ENCODE measurements at places on chromosomes 4 and X.
A peak's percentile ranks its signal among the peaks of the same experiment; 100 is the strongest.

- no peak for DNase-seq
Measured at GRCh38 chr4:6516281-6516680, 43.9 kb upstream of the PPP2R2C start.

DNA sequence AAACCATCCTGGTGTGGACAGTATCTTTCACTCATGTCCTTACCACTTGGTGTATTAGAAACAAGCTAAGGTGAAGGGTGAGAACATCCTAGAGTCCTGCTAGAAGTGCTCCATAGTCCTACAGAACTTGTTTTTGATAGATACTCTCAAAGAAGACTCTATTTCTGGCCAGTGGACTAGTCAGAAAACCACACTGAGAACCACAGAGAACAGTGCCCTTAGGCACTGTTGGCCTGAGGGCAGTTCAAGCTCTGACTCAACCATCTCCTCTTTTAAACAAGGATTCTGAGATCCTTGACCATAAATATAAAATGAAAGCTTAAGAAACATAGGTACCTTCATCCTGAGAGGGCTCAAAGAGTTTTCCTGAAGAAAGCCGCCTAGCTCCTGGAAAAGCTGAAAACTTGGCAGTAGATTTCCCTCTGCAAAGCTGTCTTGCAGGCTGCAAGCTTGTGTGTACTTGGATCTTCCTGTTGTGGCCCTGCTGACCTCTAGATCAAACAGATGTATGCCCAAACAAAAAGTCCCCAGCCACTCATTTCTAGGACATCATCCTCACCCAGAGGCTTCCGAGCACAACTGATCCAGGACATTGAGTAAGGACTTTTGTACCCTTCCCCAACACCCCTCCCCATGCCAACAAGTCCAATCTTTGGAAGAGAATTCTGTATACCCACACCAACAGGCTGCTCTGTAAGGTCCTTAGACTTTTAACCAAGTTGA, 111.6 kb upstream of the CXCL13 start:
- no peak for DNase-seq

DNA sequence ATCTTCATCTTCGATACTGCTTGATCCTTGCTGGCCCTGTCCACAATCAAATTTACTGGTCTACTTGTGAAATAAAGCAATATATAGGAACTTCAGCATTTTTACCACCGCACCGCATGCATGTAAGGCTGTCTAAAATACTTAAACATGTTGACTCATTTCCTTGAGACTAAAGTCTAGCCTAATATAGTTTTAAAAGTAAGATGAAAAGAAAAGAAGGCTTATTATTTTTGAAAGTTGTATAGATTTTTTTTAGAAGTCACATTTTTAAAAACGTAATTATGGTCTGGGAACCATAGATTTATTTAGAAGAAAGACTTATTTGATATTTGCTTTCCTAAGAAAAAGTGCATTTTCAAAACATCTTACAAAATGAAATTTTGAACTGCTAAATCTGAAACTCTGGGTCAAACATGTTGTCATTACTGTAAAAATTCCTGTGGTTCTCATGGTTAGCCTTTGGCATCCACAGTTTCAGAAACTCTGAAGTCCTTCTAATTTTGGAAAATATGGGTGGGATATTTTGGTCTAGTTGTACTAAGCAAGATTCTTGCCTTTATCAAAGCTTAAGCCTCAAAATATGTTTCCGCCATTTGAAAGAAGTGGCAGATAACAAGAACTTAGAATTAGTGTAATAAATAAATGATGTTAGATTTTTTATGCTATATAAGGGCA, 423.5 kb upstream of the CTSO start:
- DNase-seq: no peak

DNA sequence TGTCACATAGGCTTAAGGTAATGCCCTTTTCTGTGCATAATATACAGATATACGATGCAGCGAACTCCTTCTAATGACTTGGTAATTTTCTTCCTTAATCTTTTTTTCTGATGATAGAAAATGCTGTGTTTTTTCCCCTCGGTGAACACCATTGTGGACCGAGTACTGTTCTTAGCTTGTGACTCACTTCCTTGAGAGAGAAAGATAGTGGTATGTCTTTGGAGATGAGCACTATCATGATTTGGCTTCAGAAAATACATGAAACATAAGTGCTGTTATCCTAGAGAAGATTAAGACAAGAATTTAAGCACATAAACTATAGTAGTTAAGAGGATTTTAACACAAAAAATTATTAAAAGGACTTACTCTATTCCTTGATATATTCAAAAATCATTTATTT, 63.9 kb downstream of the RS1 start:
- DNase-seq: no peak

GRCh38 chr4:184959786-184960185, 58.5 kb upstream of the HELT start:
- no peak for DNase-seq

DNA sequence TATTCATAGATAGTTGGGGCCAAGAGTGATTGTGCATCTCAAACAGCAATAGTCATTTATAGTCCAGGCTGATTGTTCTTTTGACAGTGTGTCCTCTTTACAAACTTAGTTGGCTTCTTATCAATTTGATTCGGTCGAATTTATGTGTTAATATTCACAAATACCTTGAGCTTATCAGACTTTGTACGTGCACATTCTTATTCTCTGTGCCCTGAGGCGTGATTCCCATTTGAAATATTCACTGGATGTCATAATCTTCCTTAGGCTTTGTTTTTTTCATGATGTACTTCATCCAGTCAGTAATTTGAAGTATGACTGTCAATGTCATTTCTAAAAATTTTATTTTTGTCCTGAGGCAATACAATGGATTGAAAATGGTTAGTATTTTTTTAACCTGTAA, 263.5 kb upstream of the PCDH7 start:
- DNase-seq: no peak

GRCh38 chr4:7068279-7068842, 497 bp upstream of the GRPEL1 start:
- DNase-seq: no peak

GRCh38 chr4:140271553-140271952, 101.9 kb upstream of the SCOC start:
- DNase-seq: no peak

GRCh38 chr4:5571646-5572045, 136.7 kb downstream of the EVC2 start:
- no peak for DNase-seq

- DNase-seq: no peak
Measured at GRCh38 chr4:1754336-1754735, 33.0 kb downstream of the TACC3 start.

DNA sequence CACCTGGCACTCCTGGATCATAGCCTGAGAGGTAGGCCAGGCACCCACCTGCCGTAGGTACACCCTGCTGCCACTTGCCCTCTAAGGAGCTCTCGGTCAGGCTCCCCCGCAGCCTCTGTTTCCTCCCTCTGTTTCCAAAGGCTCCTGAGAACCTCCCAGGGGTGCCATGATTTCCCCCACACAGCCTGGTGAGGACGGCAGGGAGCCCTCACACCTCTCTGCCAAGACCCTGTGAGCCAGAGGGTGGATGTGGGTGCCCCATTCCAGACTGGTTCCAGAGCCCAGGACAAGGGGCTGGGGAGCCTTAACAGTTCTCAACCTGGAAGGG, 1.6 kb upstream of the ABLIM2 start:
- no peak for DNase-seq

DNA sequence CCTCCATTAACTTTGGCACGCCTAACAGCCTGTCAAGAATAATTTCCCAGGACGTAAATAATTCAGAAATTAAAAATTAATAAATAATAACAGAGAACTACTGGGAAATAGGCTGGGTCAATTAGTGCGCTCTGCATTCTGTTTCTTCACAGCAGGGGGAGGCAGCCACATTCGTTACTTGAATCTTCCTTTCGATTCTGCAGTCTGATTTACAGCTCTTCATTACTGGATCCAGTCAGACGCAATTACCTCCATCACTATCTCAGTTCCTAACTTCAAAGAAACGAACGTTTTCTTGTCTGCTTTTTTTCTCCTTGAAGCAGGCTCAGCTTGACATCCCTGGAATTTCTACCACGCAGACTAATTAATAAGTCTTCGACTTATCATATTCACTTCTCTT, 9.0 kb upstream of the RPL34 start:
- DNase-seq: no peak

GRCh38 chr4:126733301-126733700, 899.5 kb upstream of the INTU start:
- no peak for DNase-seq

DNA sequence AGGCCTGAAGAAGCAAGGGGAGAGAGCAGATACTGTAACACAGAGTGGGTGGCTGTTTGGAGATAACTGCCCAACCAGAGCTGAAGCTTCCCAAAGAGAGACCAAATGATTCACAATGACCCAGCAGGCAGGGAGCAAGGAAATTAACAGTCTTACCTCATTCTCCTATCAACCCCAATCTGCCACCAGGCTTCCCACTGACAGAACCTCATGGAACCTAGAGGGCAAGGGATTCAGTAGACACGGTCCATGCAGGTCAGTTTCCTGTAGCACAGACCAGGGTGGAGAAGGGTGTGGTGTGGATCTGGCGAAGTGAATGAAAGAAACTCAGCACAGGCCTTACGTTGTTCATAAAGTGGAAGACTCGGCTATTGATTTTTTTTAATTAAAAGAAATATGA, 60.7 kb upstream of the ALB start:
- no peak for DNase-seq

- DNase-seq: no peak
Measured at GRCh38 chr4:10743357-10743756, 58.8 kb upstream of the CLNK start.

GRCh38 chr4:86600007-86600653, 6.0 kb downstream of the PTPN13 start:
- no peak for DNase-seq

DNA sequence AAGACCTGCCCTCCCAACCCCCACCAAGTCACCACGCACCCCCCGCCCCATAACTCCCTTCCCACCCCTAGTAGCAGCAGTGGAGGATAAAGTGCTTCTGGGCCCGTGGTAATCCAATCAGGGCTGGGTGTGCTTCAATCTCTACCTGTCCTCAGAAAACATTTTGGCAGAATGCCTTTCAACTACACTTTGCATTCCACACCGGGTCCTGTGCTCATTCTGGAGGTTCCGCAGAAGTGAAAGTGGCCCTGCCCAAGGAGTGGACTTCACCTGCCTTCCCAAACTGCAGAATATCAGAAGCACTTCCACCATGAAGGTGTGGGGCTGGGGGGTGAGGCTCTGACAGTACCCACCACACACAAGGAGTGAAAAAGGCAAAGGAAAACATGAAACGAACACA, 322.3 kb downstream of the DHX15 start:
- DNase-seq: no peak

DNA sequence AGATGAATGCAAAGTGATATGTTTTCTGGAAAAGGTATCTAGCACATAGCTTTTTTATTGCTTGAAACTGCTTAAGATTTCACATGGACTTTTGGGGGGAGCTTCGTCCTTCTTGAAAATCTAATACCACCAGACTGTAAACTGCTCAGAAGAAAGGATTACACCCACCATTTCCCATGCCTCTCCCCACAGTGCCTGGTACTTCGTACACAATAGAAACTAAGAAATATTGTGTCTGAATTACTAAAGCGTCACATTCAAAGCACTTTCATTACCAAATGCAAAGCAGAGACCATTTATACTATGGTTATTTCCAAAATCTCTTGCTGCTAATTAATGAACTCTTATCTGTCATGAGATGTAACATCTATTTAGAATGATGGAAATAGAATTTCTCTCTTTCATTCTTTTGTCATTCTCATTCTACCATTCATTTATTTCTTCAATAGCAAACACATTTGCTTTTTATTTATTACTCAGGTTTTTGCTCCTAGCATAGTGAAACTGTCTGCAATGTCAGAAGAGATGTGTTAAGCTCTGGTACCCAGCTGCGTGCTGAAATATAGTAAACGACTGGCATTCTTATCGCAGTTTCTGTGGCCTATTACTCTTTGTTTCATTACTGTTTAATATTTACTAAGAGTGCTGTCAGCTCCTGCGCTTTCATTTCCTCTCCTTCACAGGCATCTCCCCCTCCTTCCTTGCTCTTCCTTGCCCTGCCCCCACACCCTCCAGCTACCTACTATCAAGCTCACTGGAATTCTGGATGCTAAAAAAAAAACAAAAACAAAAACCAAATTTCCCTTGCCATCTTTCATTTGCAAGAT, 51.4 kb upstream of the RAPGEF2 start:
- no peak for DNase-seq

DNA sequence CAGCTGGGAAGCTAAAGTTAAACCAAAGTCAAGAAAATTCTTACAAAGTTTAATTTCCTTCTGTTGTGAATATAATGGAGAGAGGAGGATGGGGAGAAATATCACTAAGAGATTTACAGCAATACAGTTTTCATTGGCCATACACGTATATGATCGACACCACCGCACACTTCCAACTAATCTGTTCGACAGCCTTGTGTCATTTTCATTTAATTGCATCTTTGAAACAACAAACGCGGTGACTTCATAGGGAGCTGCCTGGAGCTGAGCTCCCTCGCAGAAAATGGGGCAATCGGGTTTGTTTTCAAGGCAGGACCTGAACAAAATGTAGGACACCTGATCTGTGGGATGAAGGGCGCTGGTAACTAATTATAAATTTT, 1.3 kb downstream of the PTPN13 start:
- peak; percentile 42 for DNase-seq

DNA sequence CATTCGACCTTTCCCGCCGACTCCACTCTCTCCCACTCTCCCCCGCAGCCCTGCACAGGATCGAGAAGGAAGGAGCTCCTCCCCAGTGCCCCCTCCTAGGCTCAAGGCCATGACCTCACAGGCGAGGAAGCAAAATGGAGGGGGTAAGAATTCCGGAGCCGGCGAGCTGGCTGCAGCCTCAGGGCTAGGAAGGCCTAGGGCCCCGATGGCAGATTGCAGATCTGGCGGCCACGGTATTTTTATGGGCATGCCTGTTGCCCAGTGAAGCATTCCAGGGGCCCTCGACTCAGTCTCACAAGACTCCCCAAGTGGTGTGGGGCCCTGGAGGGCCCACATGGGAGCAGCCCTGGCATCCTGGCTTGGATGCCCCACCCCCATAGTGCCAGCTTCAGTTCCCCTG, 942 bp upstream of the L1CAM start:
- DNase-seq: no peak

- no peak for DNase-seq
Measured at GRCh38 chr4:176149680-176150355, 45.6 kb downstream of the SPATA4 start.

DNA sequence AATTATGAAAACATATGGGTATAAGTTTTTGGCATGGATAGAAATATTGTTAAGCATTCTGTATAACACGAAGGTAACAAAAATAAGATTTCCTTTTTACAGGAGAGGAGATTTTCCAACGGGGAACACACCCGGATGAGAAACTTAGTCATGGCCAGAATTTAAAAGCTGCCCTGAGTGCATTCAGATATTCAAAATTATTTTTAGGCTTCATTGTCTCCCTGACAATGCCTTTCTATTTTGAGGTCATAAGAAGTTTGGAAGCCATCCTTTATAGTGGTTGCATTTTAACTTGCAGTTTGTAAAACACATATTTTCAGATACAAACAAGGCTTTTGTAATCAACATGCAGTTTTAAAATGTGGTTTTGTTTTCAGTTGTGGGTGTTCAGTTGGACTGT, 357.5 kb upstream of the FAM47C start:
- no peak for DNase-seq

GRCh38 chrX:118990512-118991227, 16.3 kb downstream of the LONRF3 start:
- no peak for DNase-seq
